ENCODE measurements at places on chromosomes 5 and 9.

DNA sequence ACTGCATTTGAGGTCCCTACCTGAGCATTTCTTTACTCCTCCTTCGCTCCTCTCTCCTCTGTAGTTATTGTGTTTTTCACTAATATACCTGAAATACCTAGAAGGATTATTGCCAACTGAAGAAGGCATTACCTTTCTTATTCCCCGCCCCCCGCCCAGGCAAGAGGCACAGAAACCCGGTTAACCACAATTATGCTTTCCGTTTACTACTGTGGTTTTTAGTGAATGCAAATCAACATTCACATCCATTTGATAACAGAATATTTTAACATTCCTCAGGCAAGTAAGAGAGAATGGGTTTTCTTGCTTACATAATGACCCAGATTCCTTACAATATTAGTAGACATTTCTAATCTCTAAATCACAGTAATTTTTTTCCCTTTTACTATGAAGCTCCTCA is 136.9 kb downstream of the PCSK5 start:
- DNase-seq = no peak

DNA sequence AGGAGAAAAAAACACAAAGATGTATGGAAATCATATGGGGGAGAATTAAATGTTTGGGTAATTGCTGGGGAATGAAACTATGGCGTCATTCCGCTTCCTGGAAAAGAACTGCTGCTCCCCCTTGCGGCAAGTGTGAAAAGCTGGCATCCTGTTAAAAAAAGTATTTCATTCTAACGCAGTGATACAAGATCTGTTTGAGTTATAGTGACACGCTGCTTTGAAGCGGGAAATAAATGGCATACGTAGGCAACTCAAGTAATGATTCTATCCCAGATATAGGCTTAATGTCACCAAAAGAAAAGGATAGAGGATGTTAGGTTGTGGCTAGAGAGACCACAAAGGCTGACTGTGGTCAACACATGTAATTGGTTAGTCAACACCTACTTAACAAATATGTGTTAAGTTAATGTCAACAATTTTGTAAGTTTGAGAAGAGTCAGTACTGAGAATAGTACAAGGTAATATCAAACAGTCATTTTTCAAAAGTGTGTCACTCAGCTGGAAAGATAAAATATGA is 70.2 kb upstream of the ALDH1A1 start:
- no peak for DNase-seq

DNA sequence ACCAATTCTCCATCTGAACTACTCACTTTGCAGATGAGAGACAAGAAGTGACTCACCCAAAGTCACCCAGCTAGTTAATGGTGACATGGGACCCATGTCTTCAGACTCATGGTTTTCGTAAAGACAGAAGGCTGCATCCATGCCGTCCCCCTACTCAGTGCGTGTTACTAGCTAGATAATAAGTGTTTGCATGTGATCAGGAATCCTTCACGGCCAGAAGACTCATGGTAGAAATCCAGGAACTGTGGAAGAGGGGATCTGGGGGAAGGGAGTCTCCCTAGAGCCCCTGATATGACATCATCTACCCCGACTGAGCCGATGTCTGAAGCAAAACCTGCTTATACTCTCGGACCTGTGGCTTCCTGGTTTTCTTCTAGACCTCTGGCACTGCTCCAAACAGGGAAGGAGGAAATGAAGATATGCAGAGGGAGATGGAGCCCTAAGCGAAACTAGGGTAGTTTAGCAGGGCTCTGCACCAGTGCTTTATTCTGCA is 3.3 kb downstream of the RNF183 start:
- no peak for DNase-seq

DNA sequence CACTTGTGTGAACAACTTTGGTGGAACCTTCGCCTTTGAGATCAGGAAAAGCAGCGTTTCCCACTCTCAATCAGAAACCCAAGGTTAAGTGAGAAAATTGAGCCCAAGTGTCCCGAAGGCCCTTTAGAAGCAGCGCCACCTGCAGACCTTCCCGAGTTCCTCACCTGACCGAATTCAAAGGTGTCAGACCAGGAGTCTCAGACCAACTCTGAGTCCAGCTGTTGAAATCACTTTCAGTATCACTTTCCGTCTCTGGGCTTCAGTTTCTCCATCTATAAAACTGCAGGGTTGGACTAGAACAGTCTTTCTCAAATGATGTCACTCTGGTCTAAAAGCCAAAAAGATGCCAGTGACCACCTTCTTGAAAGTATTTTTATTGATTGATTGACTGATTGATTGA is 31.7 kb upstream of the GRHPR start:
- no peak for DNase-seq

DNA sequence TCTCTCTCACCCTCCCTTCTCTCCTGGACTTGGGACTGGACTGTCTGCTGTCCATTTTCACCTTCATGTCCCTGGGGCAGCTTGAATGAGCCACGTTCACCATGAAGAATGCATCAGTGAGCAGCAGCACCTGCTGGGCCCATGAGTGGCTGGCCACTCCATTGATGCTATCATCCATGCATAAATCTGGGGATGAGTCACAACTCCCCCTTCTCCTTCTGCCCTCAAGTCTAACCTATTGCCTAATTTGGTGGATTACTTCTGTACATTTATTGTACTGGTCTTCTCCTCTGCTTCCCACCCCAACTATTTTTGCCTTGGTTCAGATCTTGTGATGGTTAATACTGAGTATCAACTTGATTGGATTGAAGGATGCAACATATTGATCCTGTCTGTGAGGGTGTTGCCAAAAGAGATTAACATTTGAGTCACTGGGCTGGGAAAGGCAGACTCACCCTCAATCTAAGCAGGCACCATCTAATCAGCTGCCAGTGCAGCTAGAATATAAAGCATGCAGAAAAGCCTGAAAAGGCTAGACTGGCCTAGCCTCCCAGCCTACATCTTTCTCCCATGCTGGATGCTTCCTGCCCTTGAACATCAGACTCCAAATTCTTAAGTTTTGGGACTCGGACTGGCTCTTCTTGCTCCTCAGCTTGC is 46.7 kb downstream of the GDNF start:
- no peak for DNase-seq

GRCh38 chr5:138989720-138990119 is 114.6 kb upstream of the LRRTM2 start:
- no peak for DNase-seq

- no peak for DNase-seq
Measured at GRCh38 chr5:109053995-109054417, 306.3 kb downstream of the FER start.

- DNase-seq = no peak
Measured at GRCh38 chr9:105716146-105716545, 21.8 kb downstream of the TMEM38B start.

- DNase-seq = no peak
Measured at GRCh38 chr9:122226758-122227574, 1.8 kb downstream of the LHX6 start.

GRCh38 chr9:110217656-110218099 is 9.7 kb upstream of the C9orf152 start:
- no peak for DNase-seq

- no peak for DNase-seq
Measured at GRCh38 chr9:117827456-117827855, 123.3 kb downstream of the TLR4 start.

DNA sequence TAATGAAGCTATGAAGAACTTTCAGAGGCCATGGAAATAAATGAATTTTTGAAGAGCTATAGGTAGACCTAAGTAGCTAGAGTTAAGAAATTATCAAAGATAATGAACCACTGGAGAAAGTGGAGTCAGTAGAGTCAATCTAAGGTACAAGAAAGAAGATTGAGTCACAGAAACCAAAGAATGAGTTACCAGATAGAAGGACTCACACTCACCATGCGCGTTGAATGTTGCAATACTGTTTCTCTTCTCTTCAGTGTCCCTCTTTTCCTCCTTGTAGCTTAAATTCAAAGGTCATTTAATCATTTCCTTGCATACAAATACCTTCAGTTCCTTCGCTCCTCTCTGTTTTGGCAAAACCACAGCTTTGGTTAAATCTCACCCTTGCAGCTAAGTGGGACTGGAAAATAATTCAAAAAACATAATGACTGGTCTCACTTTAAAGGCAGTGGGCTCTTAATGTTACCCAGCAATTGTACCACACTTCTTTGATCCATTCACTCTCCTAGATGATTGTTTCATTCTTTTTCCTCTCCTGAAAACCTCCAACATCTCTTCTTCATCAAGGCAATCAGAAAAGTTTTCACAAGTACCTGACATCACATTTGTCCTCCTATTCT is 58.3 kb downstream of the NIPBL start:
- DNase-seq = no peak

DNA sequence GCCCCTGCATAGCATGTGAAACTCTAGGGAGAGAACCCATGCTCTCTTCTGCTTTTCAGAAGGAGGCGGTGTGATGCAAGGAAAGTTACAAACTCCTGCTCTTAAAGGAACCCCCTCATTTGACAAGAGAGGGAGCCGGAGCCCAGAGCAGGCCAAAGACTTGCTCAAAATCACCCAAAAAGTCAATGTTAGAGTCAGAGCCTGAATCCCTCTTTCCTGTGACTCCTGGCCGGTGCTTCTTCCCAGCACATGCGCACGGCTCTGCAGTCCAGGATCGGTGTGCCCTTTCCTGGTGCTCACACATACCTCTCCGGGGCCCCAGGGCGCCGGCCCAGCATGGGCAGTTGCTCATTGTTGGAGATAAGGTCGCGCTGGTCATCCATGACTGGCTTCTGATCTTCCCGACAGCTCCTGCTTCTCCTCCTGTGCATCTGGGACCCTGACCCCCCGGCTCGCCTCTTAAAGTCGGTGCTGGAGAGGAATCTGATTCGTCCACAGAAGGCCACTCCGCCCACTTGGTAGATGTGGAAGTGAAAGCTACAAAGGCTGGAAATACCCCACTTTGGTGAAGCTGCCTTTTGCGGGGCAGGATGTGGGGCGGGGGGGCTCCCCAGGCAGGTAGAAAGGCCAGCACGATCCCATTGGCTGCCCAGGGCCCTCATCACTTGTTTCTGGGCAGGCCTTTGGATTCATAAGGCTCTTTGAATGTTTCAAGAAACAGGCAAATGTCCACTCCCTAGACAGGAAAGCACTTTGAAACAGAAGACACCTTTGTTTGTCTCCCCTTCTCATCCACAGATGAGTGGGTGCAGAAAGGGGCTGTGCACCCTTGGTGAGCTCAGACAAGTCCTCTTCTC is at the start of gene CD74:
Gene CD74, minus strand, starts transcription at position 592 of the 857 bp plus-strand sequence. Its CDS starts 161 bp downstream, at position 431.
- DNase-seq = peak; percentile 78

DNA sequence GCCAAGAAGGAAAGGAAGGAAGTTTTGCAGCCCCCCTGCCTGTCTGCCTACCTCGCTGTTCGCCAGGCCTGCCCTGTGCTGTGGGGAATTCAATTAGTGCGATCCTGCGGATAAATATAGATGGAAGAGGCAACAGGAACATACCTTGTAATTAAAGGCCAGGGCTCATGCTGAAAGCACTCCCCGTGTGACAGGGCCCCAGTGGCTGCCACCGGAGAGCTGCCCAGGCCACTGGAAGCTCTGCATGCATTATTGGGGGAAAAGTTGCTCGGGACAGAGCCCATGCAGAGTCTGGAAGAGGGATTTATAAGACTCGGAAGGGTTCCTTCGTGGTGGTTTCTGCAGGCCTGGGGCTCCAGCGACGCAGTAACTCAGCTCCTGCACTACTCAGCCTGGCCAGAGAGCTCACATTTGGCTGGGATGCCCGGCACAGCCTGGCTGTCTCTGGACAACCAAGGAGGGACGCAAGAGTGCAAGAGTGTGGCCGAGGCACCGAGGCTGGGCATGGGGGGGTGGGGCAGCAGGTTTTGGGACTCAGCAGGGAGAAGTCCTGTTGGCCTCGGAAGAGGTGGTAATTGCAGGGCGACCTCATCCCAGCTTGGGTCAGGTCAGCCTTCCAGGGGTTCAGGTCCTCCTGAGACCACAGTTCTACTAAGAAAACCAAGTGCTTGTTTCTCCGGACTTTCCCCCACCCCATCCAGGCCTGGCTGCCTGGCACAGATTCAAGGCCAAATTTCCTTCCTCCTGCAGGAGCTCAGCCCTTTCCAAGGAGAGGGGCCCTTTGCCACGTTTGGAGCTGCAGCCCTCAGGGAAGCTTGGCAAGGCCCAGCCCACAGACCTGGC is 68.1 kb upstream of the GGTA1 start:
- DNase-seq = no peak

- no peak for DNase-seq
Measured at GRCh38 chr5:135549413-135549812, 13.6 kb upstream of the NEUROG1 start.

DNA sequence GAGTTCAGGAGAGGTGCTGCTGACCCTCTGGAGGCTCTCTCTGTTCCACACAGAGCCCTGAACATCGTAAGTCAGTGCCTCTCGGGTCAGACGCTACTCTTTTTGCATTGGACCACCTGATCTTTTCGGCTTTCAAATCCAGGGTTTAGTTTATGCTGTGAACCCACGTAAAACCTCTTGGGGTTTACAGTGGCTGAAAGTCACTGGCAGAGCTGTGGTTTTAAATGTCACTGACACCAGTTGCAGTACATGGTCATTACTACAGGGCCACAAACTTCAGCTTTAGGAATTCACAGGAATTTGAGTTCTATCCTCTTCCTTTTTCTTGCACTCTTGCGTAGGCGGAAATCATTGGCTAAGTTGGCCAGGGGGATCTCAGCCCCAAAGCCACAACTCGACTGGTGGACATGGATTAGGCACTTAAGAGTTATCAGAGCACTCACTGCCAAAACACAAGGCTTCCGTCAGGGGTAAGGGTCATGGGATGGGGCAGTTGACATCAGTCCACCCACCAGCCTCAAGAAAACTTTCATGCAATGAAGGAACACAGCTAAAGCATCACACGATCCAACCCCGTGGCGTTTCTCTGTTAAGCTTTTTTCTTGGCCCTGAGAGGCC is 76.9 kb downstream of the SFXN1 start:
- no peak for DNase-seq

DNA sequence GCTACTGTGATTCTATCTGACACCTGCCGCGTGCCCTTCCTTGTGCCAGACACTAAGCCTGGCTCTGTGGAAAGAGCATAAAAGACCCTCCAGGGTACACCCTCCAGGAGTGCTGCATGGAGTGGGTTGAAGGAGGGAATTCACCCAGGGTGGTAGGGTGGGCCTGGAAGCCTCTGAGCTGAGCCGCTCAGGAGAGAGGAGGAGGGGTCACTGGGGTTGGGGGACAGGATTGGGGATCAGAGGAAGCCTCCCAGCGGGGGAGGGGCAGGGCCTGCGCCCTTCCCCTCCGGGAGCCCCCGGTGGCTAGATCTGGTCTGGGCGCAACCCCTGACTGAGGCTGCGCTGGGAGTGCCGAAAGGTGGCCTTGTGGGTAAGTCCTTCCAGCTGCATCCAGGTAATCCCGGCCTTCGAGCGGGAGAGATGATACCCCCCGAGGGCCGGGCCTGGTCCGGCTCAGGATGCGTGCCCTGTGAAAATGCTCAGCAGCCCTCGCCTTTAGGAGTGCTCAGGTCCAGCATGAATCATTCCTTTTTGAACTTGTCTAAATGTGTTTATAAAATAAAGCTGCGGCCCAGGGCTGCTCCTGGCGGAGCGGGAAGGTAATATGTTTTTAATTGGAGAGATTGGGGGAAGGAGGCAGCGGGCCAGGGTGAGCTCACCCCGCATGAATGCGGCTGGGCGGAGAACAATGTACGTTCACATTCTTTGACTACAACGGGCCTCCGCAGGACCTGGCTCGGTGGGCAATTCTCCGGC is 118.1 kb upstream of the SMIM23 start:
- DNase-seq = no peak

GRCh38 chr9:33472881-33473615 is 676 bp downstream of the NOL6 start:
- no peak for DNase-seq

GRCh38 chr5:179387151-179388110 is 42.2 kb upstream of the ADAMTS2 start:
- no peak for DNase-seq

GRCh38 chr9:73165911-73166310 is 14.2 kb downstream of the ANXA1 start:
- DNase-seq = no peak
